ENCODE measurements at places on chromosomes 5 and 9.

DNA sequence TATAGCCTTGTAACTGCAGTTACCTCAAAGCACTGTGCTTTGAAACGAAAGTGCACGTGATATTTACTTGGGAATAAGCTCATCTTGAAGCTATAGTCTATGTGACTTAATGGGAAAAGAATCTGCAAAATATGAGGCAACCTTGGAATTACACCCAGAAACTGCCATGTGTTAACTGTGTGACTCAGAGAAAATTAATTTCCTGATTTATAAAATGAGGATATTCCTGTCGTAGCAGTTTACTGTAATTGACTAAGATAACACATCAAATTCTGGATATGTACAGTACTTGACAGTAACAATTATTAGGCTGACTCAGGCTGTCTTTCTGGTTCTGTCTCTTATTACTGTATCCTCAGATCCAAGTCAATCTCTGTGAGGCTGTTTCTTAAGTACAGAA, 1079.9 kb upstream of the ACO1 start:
- DNase-seq: no peak

DNA sequence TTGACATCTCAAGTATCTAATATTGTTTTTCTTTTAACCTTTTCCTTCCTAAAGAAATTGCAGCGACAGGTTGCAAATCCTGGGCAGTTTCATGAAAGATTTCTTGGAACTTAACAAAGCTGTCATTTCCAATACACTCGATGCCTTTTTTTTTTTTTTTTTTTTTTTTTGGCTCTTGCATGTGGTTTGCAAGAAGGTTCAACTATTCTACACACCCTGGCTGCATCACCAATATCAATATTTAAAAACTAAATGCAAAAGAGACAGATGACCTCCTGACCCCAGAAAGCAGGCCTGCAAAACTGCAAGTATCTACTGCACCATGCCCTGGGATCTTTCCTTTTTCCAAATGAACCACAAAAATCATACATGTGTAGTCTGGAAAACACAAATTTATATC, 4.4 kb upstream of the NFIB start:
- DNase-seq: no peak

- no peak for DNase-seq
These were observed 42.9 kb upstream of the SMAD5 start for GRCh38 chr5:136089791-136090190.

DNA sequence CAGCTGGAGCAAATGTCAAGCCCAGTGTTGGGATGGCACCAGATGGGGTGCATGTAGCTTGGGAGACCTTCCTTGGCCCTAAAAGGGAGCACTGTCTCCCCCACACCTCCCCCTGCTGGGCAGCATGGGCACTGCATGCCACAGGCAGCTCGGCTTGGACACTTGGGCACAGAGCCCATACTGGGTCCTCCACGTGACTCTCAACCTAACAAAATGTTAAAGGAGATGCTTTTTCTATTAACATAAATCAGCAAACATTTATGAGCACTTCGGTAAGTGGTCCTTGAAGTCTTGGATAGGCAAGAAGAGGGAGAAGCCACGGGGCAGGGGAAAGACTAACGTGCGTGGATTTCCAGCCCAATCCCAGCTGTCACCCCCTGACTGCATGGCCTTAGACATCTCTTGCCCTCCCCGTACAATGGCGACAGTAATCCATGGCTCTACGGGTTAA, 23.9 kb upstream of the MAPK9 start:
- DNase-seq: peak; percentile 67

- no peak for DNase-seq
These were observed 47.5 kb downstream of the CNOT6 start for GRCh38 chr5:180541710-180542109.

DNA sequence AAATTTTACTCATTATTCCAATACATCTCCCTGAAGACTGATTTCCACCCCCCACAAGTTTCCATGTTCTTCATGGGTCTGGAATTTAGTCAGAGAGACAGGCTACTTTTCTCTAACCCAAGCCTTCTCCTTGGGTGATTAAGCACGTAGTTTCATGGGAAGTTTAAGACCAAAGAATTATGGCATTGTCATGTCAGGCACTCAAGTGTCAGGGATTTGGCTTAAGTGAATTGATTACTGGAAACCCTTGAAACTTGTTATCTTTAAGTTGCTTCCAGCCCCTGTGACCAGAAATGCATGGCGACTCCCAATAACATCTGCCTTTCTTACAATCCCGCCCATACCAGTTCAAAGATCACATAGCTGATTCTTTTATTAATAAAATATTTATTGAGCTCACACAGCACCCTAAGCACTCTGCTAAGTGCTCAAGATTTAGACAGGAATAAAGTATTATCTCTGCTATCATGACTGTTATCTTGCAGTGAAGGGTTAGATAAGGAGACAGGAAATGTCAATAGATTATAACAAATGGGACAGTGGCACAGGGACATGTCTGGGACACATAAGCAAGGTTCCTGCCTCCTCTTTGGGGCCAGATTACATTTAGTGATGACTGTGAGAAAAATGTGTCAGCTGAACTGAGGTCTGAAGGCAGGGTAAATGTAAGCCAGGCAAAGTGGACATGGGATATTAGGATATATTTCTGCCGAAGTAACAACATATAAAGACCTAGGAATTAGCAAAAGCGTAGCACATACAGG, 241.2 kb upstream of the TNC start:
- DNase-seq: no peak

DNA sequence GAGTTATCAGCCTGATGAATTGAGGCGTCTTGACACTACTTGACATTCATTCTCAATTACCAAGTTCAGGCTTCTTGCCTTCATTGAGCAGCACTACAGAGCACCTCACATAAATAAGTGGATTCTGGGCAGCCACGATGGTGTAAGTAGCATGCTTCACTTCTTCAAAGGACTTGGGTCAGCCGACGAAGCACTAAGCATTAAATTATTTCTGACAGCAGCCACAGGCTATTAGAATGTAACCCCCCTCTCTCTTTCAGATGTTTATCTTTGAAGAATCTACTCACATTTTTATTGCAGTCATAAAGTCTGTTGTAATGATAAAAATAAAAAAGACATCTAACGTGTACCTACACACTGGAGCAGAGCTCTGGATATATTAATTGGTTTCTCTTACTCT, 45.9 kb upstream of the VPS13A start:
- DNase-seq: no peak

DNA sequence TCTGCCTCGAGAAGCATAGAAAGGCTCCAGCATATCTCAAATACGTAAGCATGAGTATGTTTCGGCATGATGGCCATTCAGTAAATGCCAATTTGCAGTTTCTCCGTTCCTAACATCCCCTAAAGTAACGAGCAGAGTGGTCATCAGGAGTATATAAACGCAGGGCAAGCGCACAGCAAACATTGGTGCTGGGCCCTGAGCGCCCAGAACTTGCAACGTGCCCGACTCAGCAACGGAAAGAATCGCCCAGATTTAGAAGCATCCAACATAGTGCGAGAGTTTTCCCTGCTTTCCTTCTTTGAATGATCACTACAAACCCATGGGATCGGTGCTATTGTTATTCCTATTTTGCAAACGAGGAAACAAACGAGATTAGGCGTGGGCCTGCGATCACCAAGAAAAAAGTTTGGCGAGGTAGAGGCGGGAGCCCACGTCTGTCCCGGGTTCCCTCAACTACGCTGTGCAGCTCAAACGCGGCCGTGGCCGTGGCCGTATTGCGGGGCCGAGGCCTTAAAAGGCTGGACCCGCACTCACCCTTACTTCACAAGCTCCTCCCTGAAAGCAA, 505 bp downstream of the RPS14 start:
- DNase-seq: peak; percentile 51
